NCI-H526 treated with DMSO at 0.1 percent for 48 hours (cell line): ENCODE measurements at places on chromosomes 5 and 9.

DNA sequence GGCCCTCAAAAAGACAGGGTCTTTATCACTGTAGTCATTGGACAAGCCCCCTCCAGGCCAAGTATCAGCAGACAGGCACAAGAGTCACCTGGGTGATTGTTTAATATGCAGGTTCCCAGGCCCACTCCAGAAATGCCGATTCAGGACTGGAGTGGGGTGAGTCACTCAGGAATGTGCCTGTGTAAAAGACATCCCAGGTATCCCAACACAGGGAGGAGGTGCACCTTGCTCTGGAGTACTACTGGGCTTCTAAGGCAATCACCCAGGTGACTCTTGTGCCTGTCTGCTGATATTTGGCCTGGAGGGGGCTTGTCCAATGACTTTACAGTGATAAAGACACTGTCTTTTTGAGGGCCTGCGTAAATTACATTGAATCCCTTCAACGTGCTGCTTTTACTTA, 40.6 kb downstream of the ACTL7B start:
- no peak for DNase-seq

DNA sequence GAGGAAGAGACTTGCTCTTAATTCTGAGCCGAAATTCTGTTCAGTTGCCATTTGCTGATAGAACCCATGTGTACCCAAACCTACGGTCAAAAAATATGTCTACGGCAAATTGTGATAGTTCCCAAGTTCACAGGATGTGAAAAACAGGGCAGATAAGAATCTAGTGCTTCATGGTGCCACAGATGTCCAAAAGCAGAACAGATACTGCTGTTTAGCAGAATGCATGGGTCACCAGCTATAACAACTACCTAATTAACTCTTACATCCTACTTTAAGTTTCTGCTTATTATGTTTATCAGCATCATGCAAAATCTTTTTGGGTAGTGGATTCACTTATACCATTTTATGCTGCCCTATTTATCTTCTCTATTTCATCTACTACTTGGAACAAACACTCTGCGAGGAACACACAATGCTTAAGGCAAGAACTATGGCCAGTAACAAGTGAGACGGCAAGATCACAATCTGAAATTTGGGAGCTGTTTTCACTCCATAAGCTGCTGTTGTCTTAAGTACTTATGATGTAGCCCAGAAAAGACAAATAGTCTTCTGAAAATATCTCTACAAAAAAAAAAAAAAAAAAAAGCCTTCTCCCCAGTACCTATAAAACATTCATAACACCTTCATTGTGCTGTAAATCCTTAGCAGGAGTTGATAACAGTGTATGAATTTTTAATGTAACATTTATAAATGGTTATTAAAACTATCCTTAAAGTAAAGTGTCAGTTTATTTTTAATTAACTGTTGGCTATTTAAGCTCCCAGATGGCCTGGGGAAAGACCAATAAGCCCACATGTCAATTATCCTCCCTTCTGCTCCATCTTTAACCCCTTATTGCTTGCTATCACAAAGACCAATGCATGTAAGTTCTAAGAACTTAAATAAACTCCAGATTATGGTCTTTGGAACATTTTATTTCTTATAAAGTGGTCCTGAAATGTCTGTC, 232.3 kb downstream of the TLR4 start:
- DNase-seq = no peak

GRCh38 chr5:148558892-148559291, 95.4 kb downstream of the HTR4 start:
- no peak for DNase-seq

DNA sequence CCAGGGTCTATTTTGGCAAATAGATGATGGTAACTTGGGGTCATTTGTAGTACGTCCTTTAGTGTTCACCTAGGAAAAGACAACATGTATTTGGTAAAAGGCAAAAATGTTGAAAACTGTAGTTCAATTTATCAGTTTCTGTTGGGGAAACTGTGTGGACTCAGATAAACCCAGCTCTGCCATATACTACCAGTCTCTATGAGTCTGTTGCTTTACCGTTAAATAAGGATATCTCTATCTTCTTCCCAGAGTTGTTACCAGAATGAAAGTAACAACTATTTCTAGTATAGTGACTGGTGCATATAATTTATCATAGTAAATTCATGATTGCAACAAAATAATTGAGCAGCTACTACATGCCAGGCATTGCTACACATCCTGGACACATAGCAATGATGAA, 3.8 kb upstream of the IQGAP2 start:
- DNase-seq = no peak

DNA sequence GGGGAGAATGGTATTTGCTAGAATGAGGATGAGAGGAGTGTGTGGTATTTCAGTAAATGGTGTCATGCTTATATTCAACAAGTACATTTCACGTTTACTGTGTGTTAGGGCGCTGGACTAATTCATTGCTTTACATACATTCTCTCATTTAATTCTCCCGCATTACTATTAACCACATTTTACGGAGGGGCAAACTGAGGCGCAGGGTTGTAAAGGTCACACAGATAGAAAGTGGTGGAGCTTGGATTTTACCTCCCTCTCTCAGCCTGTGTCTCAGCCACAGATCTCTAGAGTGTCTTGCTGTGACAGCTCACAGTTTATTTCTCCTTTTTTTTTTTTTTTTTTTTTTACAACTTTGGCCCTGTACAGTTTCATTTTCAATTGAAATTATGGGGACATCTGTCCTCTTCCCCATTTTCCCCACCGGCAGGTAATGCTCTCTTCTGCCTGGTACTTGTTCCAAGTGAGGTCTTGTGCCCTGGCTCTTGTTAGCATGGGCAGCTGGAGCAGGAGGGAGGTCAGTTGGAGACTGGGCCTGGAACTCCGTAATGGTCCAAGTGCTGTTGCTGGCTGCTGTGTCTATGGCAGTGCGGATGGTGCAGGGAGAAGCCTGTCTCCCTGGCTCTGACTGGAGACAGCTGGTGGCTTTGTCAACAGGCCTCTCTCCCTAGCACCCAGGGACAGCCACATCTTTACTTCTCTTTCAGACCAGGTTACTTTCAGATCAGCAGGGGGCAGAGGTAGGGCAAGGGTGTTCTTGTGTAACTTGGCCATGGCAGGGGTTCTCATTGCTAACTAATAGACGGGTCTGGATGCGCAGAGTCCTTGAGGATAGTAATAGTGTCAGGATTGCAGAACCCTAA, 20.5 kb upstream of the NDST1 start:
- no peak for DNase-seq
